ENCODE measurements at places on chromosomes 4 and X.

GRCh38 chr4:165879641-165880040, 6.6 kb downstream of the TLL1 start:
- no peak for DNase-seq

- DNase-seq = no peak
Measured at GRCh38 chrX:153948002-153948466, 3.6 kb upstream of the RENBP start.

DNA sequence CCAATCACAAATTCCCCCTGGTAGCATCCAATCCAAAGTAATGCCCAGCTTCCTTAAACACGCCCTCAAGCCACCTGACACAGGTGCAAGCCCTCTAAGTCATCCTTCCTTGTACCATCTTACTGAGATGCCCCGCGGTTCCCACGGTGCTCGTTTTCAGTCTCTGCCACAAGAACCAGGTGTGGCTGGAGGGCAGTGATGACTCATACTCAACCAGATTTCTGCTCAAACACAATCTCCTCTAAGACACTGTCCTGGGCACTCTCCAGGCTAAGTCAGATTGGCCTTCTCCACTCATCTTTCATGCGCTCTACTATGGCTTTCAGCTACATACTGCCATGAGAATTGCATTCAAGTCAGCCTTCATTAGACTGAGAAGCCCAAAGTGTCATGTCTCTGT, 3.5 kb downstream of the SH3KBP1 start:
- no peak for DNase-seq

DNA sequence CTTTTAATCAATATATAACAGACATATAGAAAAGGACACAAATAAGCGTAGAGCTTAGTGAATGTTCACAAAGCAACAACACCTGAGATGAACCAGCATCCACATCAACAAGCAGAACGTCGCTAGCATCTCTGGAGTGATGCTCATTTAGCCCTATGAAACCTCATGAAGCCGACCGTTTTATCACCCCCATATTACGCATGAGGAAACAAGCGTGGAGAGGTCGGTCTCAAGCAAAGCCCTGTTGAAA, 524 bp upstream of the RPS3A start:
- DNase-seq = no peak

GRCh38 chr4:135277980-135278315, 1076.4 kb upstream of the PABPC4L start:
- DNase-seq = no peak

- no peak for DNase-seq
Measured at GRCh38 chr4:60913671-60914070, 286.5 kb upstream of the ADGRL3 start.

All from T-helper 1 cell (primary cell).